ENCODE measurements at places on chromosomes 3 and 15. TPM values are rescaled to one million over a fixed set of nuclear protein-coding genes. Genes with fewer than 3 reads are reported as not detected.

DNA sequence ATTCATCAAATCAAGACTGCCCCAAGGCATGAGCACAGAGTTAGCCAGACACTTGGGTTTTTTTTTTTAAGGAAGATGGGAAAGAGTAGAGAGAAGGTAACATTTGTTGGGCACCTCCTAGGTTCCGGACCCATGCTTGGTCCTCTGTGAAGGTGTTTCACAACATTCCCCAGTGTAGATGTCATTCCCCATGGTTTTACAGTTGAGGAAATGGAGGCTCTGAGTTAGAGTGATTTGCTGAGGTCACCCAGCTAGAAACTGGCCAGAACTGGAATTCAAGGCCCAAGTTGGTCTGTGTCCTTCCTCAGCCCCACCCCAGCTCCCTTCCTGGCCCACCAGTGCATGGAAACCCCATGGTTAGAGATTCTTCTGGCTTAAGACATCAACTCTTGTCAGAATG lies 19.9 kb downstream of the WNT7A start:
- no peak for DNase-seq

DNA sequence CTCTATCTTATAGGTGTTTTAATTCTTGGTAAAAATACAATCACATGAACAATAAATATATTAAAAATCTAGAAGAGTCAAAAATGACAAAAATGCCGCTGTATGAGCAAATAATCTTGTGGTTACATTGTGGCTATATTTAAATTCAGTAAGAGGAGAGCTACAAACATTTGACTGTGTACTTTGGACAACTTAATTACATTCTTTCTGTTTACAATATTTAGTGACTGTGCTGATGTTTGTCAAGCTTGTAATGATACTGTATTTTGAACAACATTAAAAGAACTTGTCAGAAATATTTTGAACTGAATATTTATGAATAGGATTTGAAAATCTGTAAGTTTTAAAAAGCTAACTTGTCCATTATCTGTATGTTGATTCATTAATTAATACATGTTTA lies 598.3 kb downstream of the SI start:
- DNase-seq: no peak

DNA sequence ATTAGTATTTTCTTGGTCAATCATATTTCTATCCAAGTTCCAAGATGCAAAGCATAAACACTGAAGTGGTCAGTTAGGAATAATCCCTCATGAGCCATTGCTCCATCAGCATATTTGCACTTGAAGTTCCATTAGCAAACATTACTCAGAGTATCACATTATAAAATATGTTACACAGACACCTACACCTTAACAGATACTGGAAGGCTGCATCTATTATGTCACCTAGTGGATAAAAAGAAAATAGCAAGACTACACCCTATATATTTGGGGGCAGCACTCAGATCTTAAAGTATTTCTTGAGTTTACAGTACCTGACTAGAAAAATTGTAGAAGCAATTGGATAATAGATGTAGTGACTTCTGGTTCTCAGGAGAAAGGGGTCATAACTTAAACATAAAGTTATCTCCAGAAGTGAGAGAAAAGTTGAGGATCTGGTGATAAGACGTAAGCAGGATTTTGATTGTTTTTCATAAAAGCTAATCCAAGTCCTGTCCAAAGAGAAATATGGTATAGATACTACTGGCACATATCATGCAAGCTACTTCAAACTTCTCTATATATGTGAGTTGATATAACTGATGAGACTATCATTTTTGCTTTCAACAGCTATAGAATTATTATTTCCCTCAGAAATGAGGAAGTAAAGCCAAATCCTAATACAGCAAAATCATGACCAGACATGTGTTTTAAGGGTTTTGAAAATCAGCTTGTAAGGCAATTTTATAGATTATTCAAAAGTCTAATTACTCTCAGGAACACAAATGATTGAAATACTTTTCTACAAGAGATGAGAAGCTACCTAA lies 422.2 kb downstream of the GBE1 start:
- no peak for DNase-seq

The PLSCR2 gene
- total RNA-seq: not detected

The CXCR6 gene
- 0.19 TPM for total RNA-seq

The ZMYND10 gene
- total RNA-seq: not detected

DNA sequence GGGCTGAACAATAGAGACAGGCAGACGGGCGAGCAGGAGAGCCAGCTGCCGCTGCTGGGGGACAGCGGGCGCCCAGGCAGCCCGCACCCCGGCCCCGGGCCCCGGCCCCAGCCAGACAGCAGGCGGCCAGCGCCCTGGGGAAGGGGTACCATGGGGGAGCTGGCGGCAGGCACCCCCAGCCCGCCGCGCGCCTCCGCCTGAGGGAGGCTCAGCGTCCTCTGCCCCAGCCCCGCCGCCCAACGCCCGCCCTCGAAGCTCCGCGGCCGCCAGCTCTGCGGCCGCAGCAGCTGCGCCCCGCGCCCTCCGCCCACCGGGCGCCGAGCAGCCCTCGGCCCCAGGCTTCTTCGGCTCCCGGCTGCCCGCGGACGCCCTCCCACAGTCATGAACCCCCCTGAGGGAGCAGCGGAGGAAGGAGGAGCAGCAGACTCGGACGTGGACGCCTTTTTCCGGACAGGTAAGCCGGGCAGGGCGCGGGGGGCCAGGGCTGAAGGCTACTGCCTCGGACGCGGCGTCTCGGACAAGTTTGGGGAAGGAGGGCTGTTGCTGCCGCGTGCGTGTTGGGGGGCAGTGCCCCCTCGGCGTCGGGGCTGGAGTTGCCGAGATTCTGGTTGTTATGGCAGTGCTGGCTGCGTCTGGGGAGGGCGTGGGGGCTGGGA lies 41.6 kb upstream of the ROPN1 start:
- peak; percentile 64 for DNase-seq

DNA sequence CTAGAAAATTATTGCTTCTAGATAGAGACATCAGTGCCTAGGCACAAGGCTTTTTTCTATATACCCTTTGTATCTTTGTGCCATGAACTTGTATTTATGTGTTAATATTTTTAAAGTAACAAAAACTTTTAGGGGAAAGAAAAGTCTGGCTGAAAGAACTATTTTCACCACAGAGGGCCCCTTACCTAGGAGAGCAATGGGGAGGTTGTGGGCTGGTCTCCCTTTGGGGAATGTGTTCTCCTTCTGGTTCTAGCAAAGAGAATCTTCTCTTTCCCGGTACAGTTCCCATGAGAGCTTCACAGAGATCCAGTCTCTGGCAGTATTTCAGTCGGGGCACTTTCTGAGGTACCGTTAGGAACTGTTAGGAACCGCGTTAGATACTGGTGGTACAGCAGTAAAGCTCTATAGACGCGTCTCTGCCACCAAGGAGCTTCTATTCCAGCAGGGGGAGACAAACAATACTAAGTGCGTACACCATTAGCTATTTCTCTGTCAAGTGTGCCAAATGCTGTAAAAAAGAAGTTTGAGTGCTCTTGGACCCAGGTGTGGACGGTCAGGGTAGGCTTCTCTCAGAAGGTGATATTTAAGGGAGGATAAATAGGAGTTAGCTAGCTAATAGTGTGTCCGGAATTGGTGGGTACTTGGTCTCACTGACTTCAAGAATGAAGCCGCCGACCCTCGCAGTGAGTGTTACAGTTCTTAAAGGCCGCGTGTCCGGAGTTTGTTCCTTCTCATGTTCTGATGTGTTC lies 4.6 kb upstream of the EPB42 start:
- no peak for DNase-seq

GRCh38 chr15:31461911-31462480 lies 135.4 kb downstream of the KLF13 start:
- no peak for DNase-seq

The ELL3 gene
- 1.5 TPM for total RNA-seq

- DNase-seq: no peak
Measured at GRCh38 chr3:125003369-125003853, 52.4 kb downstream of the HEG1 start.
